ENCODE measurements at places on chromosomes 1 and 21. TPM values are rescaled to one million over a fixed set of nuclear protein-coding genes. Genes with fewer than 3 reads are reported as not detected.

The IQGAP3 gene
- 13.6 TPM for total RNA-seq

The HHIPL2 gene
- 9.8 TPM for total RNA-seq

The CFAP107 gene
- not detected for total RNA-seq

The ETV3L gene
- not detected for total RNA-seq

The S100A2 gene
- 26.2 TPM for total RNA-seq

The NUP210L gene
- not detected for total RNA-seq

The CHIA gene
- total RNA-seq: not detected

The LRRN2 gene
- total RNA-seq: 13.7 TPM

The CRNN gene
- not detected for total RNA-seq

The OLFML3 gene
- 3.7 TPM for total RNA-seq

The BNIPL gene
- total RNA-seq: 0.09 TPM

The FCRLB gene
- total RNA-seq: 1.7 TPM

The CELA2B gene
- total RNA-seq: not detected

The SNRNP40 gene
- total RNA-seq: 50.5 TPM

The NPHS2 gene
- not detected for total RNA-seq

The IVL gene
- total RNA-seq: 0.03 TPM

The CXADR gene
- 6.3 TPM for total RNA-seq

The C1orf116 gene
- 2.6 TPM for total RNA-seq

The F13B gene
- total RNA-seq: not detected

Measured in A549 treated with CpdA at 1 μM for 4 hours (cell line).